ENCODE measurements at places on chromosomes 11 and 22.

DNA sequence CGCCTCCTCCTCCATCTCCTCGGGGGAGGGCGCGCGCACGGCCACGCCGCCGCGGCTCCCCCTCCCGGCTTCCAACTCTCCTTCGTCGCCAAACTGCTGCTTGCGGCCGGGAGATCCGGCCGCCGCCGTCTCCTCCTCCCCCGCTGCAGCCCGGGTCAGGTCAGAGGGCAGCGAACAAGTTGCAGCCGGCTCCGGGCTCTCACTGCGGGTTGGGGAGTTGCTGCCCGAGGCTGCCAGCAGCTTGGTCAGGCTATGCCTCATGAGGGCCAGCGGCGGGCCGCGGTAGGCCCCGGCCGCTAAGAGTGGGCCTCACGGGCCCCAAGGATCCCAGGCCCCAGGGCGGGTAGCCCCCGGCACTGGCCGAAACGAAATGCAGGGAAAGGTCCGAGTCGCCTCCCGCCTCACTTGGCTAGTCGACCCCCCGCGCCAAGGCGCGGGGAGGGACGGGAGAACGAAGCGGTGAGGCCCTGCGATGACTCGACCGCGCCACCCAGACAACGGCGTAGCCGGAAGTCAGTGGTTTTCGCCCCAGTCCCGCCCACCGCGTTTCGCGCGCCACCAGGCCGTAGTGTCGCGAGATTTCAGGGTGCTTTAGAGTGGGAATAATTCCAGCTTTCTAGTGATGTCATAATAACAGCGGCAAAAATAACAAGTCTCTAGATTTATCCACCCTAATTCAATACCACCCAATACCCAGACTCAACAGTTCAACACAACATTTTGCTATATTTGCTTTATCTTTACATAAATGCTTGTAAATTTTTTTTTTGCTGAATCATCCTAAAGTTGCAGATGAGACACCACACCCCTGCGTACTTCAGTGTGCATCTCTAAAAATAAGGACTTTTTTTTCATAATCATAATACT lies at the start of gene CREBZF:
CREBZF (minus strand) TSS at position 515 of the 867 bp plus-strand sequence; CDS start at position 261, 254 bp downstream.
- peak; percentile 96 for DNase-seq

GRCh38 chr11:112223121-112223520 lies 3.1 kb upstream of the PTS start:
- no peak for DNase-seq

DNA sequence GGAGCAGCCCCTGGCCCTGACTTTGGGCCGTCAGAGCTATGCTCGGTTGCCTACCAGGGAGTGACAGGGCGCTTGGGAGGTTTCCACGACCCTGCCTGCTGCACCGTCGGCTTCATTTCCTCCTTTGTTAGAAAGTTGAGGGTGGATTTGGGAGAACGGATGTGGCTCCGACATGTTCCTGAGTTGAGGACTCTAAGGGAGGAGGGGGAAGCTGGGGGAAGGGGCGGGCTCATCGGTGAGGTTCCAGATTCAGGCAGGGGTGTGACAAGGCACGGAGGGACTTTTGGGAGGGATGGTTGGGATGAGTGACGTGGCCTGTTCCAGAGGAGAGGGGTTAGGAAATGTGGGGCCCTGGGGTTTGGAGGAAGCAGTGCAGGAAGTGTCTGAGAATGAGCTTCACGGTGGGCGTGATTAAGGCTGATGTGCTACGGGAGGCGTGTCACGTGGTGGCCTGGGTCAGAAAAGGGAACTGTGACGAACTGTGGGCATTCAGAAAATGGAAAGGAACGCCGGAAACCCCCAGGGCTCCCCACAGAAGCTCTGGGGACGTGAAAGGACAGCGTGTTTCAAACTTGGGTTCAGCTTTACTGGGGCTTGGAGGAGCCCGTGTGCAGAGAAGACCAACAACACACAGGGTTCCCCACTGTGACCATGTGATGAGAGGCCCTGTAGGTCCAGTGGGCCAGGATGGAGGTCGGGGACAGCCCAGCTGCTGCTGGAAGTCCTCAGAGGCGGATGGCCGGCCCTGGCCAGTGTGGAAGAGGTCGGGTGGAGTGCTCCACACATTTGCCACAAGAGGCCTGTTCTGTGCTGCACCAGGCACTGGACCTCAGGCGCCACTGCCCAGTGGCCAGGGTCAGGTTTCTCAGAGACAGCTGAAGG lies 2.8 kb downstream of the PARVB start:
- peak; percentile 50 for DNase-seq

- DNase-seq: peak; percentile 79
Measured at GRCh38 chr11:13962562-13963168, at the start of gene SPON1. SPON1 (plus strand) TSS chr11:13962723; CDS start chr11:13962905, 182 bp downstream.

DNA sequence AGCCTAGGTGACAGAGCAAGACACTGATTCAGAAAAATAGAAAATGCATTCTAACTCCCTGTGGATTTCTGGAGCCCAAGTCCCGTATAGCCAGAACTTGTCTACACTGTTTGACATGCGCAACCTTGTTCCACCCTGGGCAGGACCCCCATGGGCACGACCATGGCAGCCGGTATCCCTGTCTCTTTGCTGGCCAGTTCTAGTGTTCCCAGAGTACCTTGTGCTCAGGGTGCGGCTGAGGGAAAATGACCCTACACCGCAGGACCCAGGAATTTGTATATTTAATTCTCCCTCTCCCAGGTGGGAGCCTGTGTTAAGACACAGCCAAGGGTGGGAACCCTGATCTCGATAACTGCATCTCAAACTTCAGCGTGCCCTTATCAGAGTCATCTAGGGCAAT lies 36.7 kb upstream of the RIC3 start:
- DNase-seq: no peak

GRCh38 chr22:49604732-49605302 lies 222.9 kb downstream of the BRD1 start:
- no peak for DNase-seq

DNA sequence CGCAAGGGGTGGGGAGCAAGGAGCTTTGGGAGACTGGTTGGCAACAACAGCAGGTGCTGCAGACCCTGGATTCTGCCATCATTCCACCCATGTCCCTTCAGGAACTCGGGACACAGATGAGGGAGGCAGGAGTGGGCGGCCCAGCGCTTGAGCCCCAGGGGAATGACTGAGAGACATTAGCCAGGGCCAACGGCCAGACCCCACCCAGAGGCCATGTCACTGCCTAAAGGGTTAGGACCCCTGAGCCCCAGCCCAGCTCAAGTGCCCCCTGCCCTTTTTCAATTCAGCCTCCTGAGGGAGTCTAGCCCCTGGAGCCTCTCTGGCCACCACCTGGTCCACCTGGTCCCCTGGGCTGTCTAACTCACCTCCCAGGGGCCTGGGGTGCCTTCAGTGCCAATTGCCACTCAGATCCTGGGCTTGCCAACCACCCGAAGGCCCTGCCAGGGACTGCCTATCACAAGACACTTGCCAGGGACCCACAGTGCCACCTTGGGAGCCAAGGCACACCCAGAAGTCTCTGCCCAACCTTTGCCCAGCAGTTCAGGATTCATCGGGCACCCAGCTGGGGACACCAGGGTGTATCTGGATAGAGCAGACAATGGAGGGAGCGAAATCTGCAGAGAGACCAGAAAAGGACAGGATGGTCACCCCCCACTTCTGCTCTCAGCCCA lies 16.6 kb downstream of the MFNG start:
- no peak for DNase-seq

DNA sequence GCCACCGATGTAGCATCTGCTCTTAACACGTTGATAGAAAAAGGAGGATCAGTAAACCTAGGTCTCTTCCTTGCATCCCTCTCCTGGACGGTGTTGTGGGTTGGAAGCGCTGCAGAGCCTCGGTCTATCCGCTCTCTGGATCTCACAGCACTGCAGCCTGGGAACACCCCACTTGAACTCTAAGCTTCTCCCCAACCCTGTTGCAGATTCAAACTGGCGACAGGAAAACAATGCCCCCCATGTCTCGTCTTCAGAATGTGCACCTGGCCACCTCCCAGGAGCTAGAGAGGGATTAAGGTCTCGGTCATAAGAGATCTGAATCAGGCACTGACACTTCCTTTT lies 454 bp downstream of the TMEM218 start:
- no peak for DNase-seq

GRCh38 chr11:90493379-90493778 lies 270.5 kb upstream of the CHORDC1 start:
- no peak for DNase-seq

- DNase-seq: no peak
Measured at GRCh38 chr22:43402128-43402527, 9.7 kb upstream of the MPPED1 start.

DNA sequence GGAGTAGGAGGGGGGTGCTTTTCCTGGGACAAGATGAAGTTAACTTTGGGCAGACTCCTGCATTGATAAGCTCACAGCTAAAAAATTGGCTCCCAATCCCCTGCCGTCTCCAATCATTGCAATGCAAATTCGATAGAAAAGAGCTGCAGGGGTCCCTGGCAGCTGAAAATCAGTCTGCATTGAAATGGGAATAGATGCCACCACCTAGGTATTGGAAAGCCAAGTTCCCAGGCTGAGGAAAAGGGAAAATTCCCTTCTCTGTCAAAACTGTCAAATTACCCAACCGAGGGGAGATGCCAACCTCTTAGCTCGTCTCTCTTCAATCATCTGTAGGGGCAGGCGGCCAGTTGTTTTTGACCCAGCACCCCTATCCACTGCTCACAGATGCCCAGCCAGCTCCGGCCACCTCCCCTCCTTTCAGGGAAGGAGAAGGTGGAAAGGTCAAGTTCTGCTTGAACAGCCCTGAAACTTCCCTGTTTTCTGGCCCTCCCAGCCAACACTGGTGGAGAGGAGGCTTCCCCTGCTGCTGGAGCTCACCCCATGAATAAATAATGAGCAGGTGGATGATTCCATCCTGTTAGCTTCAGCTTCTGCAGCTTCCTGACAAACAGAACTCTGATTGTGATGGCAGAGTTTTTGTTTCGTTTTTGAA lies 916.3 kb downstream of the TBC1D22A start:
- no peak for DNase-seq

GRCh38 chr22:30806391-30806861 lies 111.8 kb downstream of the OSBP2 start:
- DNase-seq: no peak

DNA sequence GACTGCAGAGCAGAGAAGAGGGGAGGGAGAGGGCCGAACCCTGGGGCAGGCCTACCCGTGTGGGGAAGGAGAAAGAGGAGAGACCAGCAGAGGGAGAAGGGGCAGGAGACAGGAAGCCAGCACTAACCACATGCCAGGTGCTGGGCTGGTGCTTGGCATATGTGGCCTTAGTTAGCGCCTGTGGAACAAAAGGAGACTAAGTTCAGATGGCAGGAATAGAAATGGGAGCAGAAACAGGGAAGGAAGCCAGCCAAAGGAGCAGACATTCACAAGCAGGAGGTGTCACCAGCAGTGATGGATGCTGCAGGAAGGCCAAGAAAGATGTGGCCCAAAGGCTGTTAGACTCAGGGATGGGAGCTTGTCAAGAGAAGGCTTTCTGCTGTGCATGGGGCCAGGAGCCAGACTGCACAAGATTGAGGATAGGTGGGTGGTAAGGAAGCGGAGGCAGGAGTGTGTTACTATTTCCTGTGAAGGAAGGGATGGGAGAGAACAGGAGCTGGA lies 26.7 kb downstream of the TREH start:
- DNase-seq: no peak

- no peak for DNase-seq
Measured at GRCh38 chr11:81725701-81726100, 1008.0 kb downstream of the FAM181B start.

- DNase-seq: no peak
Measured at GRCh38 chr11:20203831-20204230, 43.6 kb upstream of the DBX1 start.

DNA sequence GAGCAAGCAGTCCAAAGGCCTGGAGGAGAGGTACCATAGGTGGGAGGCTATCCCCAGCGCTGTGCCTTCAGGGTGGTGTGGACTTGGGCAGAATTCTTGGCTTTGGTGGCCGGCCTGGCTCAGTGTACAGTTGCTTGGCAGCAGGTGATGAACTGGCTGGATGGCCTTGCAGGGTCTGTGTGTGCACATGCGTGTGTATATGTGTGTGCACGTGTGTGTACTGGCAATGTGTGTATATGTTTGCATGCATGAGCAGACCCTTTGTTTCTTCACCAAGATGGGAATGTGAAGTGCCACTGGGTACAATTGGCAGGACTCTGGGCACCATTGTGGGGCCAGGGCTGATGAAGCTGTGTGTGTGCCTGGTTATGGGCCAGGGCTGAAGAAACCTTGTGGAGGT lies 53.0 kb downstream of the CEP164 start:
- DNase-seq: no peak

- no peak for DNase-seq
Measured at GRCh38 chr11:44731685-44732430, 5.1 kb downstream of the TSPAN18 start.

GRCh38 chr11:10594407-10594806 lies 25.9 kb upstream of the LYVE1 start:
- no peak for DNase-seq

DNA sequence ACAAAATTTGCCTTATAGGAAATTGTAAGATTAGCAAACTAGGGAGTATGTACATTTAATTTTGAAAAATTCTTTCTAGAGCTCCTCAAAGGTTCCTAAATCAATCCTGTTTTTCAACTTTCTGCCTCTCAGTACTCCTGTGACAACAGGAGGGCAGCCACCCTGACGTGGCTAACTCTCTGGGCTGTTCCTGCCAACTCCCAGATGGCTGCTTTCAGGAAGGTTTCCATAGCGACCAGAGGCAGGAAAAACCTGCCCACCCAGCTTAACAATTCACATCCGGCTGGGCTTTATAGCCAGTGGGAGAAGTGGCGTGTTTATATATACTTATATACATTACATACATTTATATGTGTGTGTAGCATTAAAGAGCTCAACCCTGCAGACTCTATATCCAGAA lies 26.5 kb downstream of the SGSM3 start:
- DNase-seq: peak; percentile 85

DNA sequence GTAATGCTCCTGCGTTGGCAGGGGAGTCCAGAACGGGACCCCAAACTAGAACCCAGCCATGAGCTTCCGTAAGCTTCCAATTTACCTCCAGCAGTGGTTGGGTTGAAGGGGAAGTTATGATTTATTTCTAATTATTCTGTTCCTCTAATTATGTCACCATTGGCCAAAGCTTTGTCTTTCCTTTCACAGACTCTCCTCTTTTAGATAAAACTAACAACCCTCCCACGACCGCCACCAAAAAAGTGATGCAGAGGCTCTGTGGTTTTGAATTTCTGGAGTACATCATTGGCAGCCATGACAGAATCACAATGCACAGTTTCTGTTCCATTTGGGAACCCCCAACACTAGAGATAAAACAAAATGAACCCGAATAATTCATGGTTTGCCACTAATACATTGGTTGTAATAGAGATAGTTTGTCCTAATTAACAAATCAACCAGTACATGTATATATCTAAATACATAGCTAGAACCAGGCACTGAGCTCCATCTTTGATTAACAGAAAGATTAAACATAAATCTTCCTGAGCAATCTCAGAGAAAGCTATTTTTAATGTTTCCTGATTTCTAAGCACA lies 64.3 kb downstream of the ETS1 start:
- DNase-seq: no peak

DNA sequence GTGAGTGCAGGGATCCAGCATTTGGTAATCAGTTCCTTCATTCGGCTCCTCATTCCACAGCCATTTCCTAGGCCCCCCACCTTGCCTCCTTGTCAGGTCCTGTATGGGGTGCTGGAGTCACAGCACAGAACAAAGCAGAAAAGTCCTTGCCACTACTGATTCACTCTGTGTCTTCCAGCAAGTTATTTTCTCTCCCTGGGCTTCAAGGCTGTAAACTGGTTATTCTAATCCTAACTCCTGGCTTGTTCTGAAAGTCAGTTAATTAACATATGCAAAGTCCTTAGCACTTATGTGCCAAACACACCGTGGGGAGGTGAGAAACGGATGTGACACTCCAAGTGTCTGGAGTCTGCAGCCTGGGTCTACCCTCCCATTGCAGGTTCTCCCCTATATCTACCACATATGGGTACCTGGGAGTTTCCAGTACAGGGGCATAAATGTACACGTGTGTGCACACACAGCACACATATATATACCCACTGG lies 30.6 kb upstream of the PDE2A start:
- no peak for DNase-seq

All from right lung (tissue), 10 donors.